Suppressor macrophage (primary cell): ENCODE measurements at places on chromosomes 5 and 9.

DNA sequence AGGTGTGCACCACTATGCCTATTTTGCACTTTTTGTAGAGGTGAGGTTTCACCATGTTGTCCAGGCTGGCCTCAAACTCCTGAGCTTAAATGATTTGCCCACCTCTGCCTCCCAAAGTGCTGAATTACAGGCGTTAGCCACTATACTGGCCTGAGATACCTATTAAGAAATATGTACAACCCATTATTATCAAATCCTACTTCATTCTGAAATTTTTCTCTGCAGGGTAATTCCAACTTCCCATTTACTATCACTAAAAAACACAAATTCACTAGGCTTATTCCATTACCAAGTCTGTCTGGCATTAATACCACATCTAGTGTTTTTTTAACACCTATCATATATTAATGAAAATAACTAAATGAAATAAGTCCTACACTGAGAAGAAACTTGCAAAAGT, 18.2 kb downstream of the PPP2CA start:
- DNase-seq: no peak

- no peak for DNase-seq
These were observed 41.0 kb downstream of the SLC6A7 start for GRCh38 chr5:150230842-150231241.

DNA sequence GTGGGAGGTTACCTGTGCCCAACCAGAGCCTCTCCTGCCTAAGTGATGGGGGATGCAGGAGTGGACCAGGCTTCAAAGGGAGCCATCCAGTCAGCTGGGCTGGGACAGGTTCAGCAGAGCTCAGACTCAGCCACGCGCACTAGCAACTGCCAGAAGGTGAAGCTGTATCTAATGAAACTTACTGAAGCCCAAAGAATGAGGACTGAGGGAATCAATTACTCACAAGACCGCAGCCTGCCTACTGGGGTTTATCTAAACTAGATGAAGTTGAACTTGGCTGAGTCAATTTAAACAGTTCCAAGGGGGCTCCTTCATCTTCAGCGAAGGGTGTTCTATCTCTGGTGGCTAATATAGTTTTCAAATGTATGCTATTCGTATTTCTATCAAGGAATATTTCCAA, 11.4 kb downstream of the HAND1 start:
- no peak for DNase-seq

DNA sequence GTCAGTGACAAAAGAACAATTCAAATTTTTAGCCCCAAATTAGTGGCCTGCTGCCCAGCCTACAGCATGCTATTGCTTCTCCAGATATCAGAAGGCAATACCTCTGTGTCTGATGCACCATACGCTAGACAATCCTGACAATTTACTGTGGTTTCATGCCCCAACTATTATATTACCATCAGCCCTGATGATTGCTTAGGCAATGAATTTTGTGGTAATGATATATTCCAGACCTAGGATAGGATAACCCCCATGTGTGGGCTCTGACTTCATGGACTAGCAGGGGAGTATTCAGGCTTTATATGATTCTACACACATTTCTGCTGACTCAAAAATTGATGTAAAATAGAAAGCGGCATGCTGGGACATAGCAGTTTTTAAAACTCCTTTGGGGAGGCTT, 168.7 kb upstream of the FST start:
- no peak for DNase-seq

GRCh38 chr9:107489687-107490605, at the start of gene KLF4:
Gene KLF4 (minus strand): TSS chr9:107489769. CDS start chr9:107489172, 597 bp downstream.
- peak; percentile 96 for DNase-seq

GRCh38 chr5:90709323-90710155, 150.9 kb downstream of the ADGRV1 start:
- DNase-seq: peak; percentile 33

GRCh38 chr5:165263536-165263935, 1758.1 kb downstream of the MAT2B start:
- DNase-seq: no peak

DNA sequence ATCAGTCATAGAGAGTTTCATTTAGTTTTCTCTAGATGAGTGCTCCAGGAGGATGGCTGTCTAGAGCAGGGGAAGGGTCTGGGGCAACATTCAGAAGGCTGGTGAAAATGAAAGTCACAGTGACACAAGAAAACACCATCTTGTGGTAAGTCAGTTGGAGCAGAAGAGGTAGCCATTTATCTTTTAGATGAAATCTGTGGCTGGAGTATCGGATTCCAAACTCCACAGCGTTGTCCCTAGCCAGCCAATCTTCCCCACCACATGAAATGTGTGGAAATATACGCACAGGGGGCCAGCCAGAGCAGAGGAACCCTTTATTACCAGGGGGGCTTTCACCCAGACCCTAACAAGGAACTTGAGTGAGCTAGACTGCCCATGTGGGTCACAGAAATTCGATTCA, 15.9 kb upstream of the TNFAIP8 start:
- DNase-seq: no peak

GRCh38 chr9:122991370-122991830, 42.1 kb upstream of the GPR21 start:
- peak; percentile 70 for DNase-seq

DNA sequence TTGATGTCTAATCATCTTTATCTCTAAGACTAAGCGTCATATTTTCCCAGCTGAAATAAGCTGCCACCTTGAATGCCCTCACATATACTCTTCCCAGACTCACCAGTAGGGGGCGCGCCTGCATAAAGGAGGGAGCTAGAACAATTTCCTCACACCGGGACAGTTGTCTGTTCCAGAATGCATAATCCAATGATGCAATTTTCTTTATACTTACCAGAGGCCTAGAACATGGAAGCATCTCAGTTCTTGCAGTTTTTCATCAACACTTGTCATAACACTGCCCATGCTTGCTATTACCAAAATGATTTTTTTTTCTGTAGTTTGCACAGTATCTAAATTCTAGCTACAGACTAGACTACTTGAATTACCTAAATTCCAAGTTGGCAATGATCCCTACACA, 203.9 kb downstream of the FRMD3 start:
- peak; percentile 91 for DNase-seq

- DNase-seq: no peak
These were observed 20.9 kb downstream of the RFK start for GRCh38 chr9:76373173-76373783.

- peak; percentile 84 for DNase-seq
These were observed 89.9 kb downstream of the SH3TC2 start for GRCh38 chr5:148972974-148973374.

- no peak for DNase-seq
These were observed 88.1 kb downstream of the ITGA1 start for GRCh38 chr5:52875827-52876226.

GRCh38 chr9:120909904-120910303, 16.7 kb downstream of the TRAF1 start:
- DNase-seq: peak; percentile 55
